ENCODE measurements at places on chromosomes 6 and 20. TPM values are rescaled to one million over a fixed set of nuclear protein-coding genes. Genes with fewer than 3 reads are reported as not detected.

DNA sequence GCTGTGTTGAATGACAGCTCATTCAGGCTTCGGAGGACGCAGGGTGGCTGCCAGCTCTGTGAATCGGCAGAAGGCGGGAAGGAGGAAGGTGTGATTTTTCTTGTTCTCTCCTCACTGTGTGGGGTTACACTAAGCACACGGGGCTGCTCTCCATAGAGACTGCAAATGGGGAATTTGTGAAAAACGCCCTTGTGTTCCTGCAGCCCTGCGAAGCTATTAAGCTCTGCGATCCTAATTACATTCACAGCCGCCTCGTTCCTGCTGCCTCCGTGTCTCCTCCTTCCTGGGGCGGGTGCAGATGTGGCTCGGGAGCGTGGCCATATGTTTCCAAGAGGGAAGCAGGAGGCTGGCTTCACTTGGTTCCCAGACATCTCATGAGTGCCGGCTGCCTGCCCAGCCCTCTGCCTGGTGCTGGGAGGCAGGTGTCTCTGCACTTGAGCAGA is 124.0 kb downstream of the TOX2 start:
- peak; percentile 11 for DNase-seq

- DNase-seq, result no peak
Observed at GRCh38 chr6:134575221-134575620, 257.3 kb upstream of the SGK1 start.

DNA sequence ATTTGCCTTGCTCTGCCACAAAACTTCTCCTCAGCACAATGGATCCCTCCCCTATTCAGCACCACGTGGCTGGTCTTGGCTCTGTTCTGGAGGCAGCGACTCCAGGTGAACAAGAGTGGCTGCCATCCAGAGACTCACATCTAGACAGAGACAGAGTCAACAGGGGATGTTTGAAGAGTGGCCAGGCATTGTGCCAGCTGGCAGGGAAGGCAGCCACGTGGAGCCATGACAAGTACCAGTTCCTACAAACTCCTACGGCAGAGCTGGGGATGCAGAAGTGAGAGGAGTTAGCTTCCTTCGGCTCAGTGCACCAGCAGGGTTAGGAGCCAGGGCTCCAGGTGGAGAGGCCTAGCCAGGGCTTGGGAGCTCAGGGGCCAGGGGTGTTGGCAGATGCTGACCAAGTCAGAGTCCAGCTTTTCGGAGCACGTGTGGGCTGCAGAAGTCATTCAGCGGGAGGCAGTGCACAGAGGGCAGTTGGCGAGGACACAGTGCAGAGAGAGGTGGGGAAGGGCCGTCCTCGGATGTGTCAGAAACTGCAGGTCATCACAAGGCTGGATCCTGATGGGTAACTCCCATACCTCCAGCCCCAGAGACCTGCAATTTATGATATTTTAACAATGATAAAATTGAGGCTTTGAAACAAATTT is 171.7 kb upstream of the PDE10A start:
- no peak for DNase-seq

DNA sequence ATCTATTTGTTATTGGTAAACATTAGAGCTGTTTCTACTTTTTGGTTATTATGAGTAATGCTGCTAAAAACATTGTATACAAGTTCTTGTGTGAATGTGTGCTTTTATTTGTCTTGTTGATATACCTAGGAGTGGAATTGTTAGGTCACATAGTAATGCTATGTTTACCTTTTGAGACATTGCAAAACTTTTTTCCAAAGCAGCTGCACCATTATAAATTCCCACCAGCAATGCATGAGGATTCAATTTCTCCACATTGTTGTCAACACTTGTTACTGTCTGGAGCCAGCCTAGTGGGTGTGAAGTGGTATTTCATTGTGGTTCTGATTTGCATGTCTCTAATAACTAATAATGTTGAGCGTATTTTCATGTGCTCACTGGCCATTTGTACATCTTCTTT is 145.9 kb downstream of the CCDC170 start:
- no peak for DNase-seq

GRCh38 chr6:89260832-89261231 is 43.7 kb upstream of the GABRR1 start:
- DNase-seq, result no peak

- no peak for DNase-seq
Observed at GRCh38 chr6:162917506-162917905, 189.7 kb downstream of the PACRG start.

Gene HUS1B
- polyA plus RNA-seq, result not detected

GRCh38 chr6:137737836-137738596 is 129.0 kb upstream of the TNFAIP3 start:
- DNase-seq, result no peak

Gene MCUR1
- polyA plus RNA-seq, result 65.1 TPM

DNA sequence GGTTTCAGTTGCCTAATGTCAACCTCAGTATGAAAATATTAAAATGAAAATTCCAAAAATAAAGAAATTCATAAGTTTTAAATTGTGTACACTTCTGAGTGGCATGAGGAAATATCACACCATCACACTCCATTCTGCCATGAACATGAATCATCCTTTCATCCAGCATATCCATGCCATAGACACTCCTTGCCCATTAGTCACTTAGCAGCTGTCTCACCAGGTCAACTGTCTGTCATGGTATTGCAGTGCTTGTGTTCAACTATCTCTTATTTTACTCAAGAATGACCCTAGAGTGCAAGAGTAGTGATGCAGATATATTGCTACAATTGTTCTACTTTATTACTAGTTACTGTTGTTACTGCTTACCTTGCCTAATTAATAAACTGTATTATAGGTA is 712.4 kb downstream of the EPHA7 start:
- no peak for DNase-seq

DNA sequence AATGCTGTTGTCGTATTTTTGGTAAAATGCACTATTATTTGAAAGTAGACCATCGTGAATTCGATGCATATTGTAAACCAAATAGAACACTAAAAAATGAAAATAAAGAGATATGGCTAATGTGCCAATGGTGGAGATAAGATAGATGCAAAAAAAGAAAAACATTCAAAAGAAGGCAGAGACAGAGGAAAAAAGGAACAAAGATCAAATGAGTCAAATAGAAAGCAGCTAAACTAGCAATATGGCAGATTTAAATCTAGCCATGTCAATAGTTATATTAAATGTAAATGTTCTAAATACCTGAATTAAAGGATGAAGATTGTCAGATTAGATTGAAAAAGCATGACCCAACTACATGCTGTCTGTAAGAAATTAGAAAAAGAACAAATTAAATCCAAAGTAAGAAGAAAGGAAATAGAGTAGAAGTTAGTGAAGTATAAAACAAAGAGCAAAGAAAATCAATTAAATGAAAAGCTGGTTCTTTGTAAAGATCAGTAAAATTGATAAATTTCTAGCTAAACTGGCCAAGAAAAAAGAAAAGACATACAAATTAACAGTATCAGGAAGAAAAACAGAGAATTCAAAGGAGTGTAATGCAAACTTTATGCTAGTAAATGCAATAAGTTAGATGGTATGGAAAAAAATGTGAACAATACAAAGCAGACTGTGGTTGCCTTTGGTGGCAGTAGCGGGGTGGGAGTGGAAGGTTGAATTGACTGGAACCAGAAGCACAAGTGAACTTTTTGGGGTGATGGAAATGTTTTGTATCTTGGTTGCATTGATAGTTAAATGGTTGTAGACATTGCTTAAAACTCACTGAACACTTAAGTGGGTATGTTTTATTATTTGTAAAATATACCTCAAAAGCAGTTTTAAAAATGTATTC is 44.8 kb downstream of the PTPN1 start:
- no peak for DNase-seq

Gene CGA
- 0.38 TPM for polyA plus RNA-seq

- DNase-seq, result no peak
Observed at GRCh38 chr6:157455731-157456523, 74.9 kb downstream of the ZDHHC14 start.

GRCh38 chr6:153210083-153210482 is 79.0 kb upstream of the RGS17 start:
- no peak for DNase-seq

GRCh38 chr6:85283436-85283835 is 166.4 kb upstream of the NT5E start:
- no peak for DNase-seq

- no peak for DNase-seq
Observed at GRCh38 chr20:48531505-48531904, 296.3 kb downstream of the PREX1 start.

DNA sequence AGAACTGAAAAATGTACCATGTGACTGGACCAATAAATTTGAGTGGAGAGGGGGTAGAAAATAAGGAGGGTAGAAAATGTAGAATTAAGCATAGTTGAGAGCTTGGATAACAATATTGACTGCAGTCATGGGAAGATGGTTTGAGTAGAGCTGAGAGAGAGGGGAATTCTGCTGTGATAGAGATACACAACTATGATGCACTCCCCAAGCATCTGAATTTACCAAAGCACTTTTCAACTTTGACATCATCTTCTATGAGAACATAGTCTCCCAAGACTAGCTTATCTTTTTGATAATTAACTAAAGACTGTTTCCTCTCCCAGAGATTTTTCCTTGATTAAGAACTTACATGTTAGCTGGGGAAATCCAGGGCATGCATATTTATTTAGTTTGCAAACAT is 103.1 kb downstream of the TNFRSF21 start:
- no peak for DNase-seq

Gene OOEP
- polyA plus RNA-seq, result not detected

DNA sequence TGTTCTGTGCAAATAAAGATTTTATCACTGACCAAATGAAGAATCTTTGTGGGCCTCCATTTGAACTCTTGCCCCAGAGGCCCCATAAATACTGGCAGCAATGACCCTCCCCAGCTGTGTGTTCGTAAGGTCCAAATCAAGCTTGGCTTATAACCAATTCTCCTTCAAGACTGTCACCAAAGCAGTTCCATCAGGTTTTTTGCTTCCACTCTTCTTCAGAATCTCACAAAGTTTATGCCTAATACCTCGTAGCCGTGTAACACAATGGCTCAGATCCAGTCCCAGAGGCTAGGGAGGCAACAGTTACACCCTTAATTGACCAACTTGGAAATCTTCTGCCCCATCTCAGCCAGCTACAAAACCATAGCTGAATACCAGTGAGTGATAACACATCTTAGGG is 120.5 kb downstream of the HIVEP2 start:
- DNase-seq, result no peak

DNA sequence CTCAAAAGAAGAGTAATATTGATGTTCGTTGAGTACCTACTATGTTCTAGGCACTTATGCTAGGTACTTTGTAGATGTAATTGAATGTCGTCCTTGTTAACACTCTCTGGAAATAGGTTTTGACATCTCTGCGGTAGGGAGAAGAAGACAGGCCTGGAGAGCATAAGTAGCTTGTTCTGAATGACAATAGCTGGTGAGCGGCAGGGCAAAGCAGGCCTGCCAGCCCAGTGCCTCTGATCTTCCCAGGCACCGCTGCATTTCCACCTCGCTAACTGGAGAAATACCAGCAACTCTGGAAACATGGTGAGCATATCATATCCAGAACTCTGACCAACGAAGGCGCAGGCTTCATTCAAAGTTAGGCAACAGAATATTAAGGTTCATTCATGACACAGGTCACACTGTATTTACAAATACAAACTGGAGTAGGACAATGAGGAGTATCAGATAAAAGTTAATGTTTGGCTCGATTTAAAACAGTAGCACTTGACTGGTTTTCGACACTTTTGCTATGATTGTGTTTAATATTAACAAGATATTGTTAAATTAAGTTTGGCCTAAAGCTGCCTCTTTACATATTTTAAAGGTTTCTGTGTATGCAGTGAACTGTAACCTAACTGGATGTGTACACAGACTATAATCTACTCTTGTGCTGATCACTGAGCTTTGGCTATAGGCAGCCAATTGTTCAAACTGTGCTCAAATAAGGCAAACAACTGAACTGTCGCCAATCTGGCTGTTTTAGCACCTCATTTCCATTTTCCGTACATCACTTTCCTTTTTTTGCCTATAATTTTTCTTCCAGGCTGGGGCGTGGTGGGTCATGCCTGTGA is 54.1 kb downstream of the PPP1R3G start:
- DNase-seq, result no peak

Gene PNLDC1
- polyA plus RNA-seq, result 0.07 TPM

Gene C6orf132
- 4.4 TPM for polyA plus RNA-seq

Gene FAM209B
- 0.55 TPM for polyA plus RNA-seq

Gene RBPJL
- not detected for polyA plus RNA-seq

DNA sequence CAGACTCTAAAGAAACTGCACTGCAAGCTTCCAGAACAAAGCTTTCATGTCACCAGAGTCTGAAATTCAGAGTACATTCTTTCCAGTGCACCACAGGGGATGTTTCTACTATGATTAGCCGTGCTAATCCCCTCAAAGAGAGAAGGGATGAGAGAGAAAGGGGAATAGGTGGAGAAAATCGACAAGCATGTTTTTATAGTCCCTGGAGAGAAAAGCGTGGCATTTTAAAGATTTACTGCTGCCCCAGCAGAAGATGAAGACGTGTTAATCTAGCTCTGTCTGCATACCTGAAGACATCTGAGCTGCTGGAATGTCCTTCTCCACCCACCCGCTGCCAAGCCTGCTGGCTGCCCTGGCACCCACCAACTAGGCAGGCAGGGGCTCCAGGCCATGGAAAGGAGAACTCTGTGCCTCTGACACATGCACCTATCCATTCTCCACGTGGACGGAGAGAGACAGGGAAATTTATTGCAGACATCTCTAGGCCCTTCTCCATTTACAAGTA is 4.1 kb downstream of the MYLK4 start:
- no peak for DNase-seq

GRCh38 chr6:159513074-159513720 is 179.8 kb downstream of the SOD2 start:
- no peak for DNase-seq

GRCh38 chr20:37741055-37741454 is 47.2 kb downstream of the CTNNBL1 start:
- DNase-seq, result no peak

DNA sequence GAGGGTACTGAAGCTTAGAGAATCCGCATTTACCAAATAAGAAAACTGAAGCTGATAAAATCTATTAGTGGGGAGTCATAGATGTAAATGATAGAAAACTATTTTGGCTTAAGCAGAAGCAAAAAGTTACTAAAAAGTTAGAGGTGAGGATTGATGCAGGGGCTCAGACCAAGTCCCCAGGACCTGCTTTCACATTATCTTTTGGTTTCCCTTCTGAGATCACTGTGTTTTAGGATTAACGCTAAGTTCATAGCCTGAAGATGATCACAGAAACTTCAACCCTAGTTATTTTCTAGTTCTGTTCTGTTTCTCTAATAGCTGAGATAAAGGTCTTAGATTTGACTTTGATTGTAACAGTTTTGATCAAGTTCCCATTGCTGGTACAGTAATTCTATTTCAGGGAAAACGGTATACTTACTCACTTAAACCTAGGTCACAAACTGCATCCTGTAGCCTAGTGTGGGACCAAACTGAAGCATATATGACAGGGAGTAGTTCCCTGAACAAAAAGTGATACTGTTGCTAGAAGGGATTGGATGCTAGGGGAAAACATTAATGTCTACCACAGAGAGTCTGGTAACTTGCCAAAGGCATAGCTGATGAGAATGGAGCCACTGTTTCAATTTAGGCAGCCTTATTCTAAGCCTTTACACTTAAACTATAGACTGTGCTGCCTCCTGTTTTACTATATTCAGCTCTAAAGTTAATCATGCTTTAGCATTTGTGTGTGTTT is 13.1 kb downstream of the CYB5R4 start:
- no peak for DNase-seq

Gene XKR7
- polyA plus RNA-seq, result 0.35 TPM

Gene CLPSL1
- 2.2 TPM for polyA plus RNA-seq

Gene TBX18
- 12.5 TPM for polyA plus RNA-seq

Measured in left kidney (tissue), 8 donors.